Stimulated activated CD4-positive, alpha-beta T cell treated with anti-CD3 and anti-CD28 coated beads, Interleukin-12 subunit alpha, Interleukin-12 subunit beta, amount 100 ng/mL, for 24 hours (primary cell): ENCODE measurements at places on chromosomes 6 and 20.

DNA sequence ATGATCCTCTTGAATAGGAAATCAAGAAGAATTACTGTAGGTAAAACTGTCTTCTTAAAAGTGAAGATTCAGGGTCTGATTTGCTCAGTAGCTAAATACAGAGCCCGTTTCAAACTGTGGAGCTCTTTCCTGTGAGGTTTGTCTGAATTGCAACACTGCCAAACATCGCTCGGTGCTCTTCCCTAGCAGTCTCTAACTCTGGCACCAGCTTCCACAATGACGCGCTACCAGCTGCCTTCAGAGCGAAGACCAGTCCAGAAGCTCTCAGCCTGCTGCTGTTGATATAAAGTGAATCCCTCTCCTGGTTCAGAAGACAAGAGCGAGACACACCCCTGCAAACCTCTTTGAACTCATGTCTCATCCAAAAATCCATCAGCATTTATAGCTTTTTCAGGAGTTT lies 447.0 kb downstream of the LMBRD1 start:
- no peak for DNase-seq

GRCh38 chr6:165939601-165940290 lies 227.9 kb downstream of the TBXT start:
- no peak for DNase-seq

DNA sequence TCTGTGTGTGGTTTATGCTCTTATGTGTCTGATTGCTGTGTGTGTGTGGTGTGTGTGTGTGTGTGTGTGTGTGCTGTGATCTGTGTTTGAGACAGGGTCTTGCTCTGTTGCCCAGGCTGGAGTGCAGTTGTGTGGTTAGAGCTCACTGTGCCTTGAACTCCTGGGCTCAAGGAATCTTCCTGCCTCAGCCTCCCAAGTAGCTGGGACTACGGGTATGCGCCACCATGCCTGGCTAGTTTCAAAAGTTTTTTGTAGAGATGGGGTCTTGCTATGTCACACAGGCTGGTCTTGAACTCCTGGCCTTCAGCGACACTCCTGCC lies 3.4 kb upstream of the ZNF512B start:
- DNase-seq: no peak

DNA sequence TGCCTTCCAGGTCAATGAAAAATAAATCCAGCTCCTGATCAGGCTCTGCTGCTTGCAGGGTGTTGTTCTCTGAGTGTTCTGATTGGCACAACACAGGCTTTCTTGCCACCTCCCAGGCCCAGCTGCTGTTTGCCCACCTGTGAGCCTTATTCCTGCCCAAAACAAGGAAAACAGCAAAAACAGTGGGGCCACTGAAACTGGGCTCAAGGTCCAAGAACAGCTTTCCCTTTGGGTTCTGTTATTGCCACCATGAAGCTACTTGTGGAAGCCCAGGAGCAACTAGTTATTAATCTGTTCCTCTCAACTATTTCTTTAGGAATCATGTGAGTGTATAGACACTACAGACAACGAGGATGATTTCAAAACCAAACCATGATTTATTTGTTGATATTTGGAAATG lies 159.1 kb downstream of the PLCB1 start:
- DNase-seq: no peak

DNA sequence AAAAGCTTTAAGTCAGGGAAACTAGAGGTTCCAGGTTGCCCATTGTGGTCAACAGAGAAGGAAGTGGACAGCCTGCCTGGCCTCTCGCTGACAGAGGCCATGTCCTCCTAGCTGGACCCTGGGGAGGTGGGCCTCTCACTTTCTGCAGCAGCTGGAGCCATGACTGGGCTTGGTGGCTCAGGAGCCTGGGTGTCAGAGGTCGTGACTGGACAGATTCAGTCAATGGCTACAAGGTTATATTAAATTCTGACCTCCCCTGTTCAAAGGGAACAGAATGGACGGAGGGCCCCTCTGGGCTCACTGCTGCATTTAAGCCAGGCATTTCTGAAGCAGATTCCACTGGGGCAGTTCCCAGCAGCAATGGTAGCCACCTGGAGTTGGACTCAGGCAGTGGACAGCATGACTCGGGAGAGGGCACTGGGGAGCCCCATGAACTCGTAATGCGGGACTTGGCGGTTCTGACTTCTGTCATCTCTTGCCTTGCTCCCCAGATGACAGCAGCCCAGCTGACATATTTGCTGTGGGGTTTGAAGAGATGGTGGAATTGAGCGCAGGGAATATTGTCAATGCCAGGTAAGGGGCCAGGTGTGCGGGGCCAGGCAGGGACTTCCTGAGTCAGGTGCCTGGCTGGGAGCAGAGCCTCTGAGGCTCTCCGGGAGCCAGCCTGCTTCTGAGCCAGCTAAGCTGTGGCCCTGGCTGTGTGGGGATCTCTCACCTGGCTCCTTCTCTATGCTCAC lies 86.7 kb downstream of the SYNJ2 start:
- no peak for DNase-seq
